NCI-H2081 (cell line): ENCODE measurements at places on chromosomes 1 and 21.

- peak; percentile 59 for DNase-seq
These were observed at the start of gene MAPKAPK2 for GRCh38 chr1:206684478-206685333. Gene MAPKAPK2 (plus strand): TSS chr1:206684905. CDS start chr1:206685230, 325 bp downstream.

DNA sequence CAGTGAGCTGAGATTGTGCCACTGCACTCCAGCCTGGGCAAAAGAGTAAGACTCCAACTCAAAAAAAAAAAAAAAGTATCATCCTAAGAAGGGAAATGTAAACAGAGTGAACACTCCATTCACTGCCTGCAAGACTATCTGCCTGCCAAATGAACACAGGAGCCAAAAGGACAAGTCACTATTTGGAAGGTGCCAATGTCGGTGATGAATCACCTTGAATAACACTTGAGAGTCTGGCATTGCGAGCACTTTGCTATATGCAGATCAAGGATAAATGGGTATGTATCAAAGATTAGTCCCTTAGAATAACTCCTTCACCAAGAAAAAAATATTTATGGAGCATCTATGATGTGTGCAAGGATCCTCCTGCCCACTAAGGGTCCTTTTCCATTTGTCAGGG, 6.6 kb downstream of the UBR4 start:
- no peak for DNase-seq

DNA sequence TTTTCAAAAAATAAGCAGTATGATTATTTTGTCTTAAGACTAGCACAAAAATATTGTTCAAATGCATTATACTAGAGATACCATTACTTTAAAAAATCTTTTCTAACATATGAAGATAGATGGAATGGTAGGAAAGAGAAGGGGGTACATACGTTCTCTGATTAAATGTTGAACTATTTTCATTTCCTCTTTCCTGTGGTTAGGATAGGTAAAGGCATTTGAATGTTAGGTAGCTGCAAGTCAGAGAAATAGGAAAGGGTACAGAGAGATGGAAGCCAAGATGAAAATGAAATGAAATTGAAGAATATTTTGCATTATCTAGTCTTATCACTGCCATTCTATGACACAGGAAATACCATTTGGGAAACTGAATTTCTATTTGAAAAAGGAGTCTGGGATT, 28.3 kb downstream of the TLCD4 start:
- no peak for DNase-seq

DNA sequence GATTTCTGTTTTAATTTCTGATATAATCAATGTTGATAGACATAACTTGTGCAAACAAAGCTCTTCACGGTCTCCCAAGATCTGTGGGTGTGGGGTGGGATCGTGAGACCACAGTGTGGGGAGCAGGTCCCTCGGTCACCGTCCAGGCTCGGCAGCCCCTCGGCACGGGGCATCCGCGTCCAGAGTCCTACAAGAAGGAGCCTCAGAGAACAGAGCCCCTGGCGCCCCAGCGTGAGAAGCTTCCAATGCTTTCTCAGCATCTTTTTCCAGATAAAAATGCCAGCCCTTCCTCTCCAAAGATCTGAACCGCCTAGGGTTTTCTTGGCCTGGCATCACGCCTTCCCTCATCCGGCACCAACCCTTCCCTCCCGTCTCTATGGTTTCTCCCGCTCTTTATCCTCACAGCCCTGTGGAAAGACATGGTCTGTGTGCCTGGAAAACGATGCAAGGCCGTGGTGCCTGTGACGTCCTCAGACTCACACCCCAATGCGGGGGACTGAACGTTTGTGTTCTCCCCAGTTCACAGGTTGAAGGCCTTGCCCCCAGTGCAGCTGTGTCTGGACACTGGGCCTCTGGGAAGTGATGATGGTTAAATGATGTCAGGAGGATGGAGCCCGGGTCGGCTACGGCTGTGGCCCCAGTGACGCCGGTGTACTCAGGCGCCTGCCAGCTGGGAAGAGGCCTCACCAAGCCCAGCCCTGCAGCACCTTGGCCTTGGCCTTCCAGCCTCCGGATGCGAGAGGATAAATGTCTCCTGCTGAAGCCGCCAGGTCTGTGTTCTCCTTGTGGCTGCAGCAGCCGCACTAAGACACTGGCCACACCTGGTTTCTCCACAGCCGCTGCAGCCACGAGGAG, 45.9 kb upstream of the COL6A2 start:
- no peak for DNase-seq

DNA sequence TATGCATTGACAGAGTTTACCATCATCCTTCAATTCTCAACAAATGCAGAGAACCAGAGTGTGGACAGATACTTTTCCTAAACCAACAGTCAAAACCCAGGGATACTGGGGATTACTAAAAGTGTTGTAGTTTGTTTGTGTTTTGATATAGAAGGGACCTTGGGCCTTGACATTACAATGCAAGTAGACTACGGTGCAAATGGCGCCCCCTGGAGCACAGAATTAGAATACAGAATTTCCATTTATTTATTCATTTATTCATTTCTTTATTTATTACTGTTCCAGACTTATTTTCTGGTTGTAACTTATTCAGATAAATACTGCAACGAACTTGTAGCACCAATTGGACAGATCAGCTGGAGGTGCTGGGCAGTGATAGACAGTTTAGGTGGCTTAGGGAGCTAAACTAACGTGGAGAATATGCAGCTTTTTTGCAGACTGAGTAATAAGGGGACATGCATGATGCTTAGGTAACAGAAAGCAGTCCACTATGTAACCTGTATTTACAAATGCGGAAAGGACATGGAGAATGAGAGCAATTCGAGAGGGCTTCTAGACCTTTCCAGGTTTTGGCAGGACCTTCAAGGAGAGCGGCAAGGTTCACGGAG, 42.6 kb downstream of the KIRREL1 start:
- DNase-seq: no peak

- DNase-seq: no peak
These were observed 80.9 kb upstream of the KIAA0040 start for GRCh38 chr1:175273376-175274031.

DNA sequence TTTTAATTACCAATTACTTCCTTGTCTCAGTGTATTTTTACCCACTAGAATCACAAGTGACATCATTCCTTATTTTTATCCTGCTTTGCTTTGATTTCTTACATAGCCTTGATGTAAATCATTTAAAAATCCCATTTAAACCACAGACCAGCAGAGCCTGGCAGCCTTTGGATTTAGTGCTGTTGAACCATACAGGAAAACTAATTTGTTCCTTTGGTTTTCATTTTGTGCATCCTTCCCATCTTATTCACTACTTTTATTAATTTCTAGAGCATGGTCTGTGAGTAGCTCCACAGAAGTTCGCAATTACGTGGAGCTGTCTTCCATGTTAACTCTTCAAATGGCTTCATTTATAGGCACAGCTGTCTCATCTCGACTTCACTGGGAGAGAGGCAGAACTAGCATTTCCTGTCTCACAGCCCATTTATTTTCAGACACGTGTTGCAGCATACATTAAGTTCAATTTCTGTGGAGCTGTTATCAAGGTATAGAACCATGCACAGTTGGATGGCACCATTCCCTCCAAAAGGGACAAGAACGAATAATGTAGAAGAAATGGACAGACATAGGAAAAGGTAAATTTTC, 235.3 kb downstream of the MRPL39 start:
- no peak for DNase-seq

DNA sequence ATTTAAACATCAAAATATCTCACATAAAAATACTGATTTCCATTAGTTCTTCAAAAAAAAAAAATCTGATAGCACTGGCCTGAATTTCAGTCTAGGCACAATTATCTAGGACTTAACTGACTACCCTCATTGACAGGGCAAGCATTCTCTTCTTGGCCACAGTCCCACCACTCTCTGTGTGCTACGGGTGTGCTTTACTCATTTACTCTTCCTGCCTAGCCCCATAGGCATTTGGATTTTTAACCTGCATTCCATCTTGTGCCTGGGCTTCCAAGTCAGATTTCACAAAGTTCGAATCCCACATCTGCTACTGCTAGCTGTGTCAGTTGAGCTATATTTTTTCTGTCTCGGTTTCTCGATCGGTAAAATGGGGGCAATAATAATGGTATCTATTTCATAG, 38.0 kb downstream of the PTPN14 start:
- no peak for DNase-seq
